ENCODE measurements at places on chromosomes 3 and 15. TPM values are rescaled to one million over a fixed set of nuclear protein-coding genes. Genes with fewer than 3 reads are reported as not detected.

DNA sequence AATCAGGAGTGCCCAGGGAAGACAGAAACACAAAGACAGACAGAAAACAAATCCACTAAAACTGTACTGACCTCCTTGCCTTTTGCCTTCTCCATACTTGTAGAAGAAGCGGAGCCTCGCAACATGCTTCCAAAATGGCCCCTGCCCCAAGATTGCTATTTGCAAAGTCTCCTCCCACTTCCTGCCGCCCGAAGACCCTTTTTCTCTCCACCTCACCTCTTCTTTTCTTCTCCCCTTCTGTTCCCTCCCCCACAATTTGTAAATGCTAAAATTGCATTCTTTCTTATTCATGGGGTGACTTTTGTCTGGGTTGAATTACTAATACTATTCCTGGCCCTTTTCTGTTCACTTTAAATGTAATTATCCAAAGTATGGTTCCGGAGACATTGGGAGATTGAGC, at the start of gene DPPA4:
DPPA4 (minus strand) TSS at position 154 of the 400 bp plus-strand sequence; CDS start at position 125, 29 bp downstream.
- DNase-seq, result no peak

DNA sequence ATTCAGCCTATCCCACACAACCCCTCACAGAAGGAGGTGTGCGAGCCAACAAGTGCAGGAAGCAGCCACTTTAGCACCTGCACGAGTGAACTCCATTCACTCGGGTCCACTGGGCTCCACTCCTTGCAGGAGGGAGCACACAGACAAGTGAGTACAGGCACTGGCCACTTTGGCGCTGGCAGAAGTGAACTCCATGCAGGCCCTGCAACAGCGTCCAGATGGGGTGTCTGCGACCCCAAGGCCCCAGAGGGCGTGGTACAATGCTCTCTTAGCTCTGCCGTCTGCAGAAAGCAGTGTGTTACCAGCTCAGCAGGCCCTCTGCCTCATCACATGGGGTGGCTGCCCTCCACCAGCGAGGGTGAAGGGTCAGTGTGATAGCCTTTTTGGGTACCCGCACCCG, 388.0 kb upstream of the CNTN4 start:
- DNase-seq, result no peak

DNA sequence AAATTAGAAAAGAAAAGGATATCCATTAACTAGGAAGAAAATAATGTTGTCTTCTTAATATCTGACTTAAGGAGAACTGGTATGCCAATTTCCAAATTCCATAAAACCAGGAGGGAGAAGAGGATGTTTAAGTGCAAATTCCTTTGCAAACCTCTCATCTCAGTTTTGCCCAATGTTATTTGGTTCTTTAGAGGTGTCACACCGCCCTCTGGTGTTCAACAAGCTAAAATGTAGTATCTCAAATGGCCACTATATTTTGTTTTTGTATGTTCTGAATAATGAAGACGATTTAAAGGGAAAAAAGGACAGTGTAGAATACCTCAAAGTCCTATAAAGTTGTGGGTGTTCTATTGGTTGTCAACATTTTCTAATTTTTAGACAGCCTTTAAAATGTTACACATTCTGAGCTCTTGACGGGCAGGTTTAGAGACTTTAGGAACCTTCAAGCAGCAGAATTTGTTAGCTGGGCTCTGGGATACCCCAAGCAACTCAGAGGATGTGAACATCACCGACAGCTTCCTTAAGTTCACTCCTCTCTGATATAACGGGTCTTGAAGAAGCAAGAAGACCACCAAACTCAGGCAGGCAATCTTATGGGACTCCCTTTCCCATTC, 458.3 kb downstream of the MFSD1 start:
- peak; percentile 88 for DNase-seq

GRCh38 chr3:59101231-59101736, 51.5 kb upstream of the CFAP20DC start:
- peak; percentile 61 for DNase-seq

TGM4 gene
- not detected for total RNA-seq

GRCh38 chr3:4501437-4501836, 8.3 kb downstream of the ITPR1 start:
- no peak for DNase-seq

STAB1 gene
- total RNA-seq, result 0.90 TPM

ADCY5 gene
- under 0.01 TPM for total RNA-seq

- no peak for DNase-seq
These were observed 15.8 kb downstream of the SCG5 start for GRCh38 chr15:32657198-32657883.

- no peak for DNase-seq
These were observed 8.3 kb upstream of the ANKDD1A start for GRCh38 chr15:64903326-64903950.

GRCh38 chr3:141335531-141336061, 32.7 kb upstream of the ZBTB38 start:
- no peak for DNase-seq

RIOX2 gene
- total RNA-seq, result 32.7 TPM

XCR1 gene
- not detected for total RNA-seq

GRCh38 chr15:100879464-100880138, at the start of gene ALDH1A3:
Gene ALDH1A3 (plus strand): TSS chr15:100879831. CDS start chr15:100879908, 77 bp downstream.
- peak; percentile 57 for DNase-seq

GRCh38 chr3:66348704-66349103, 127.9 kb downstream of the SLC25A26 start:
- DNase-seq, result no peak

TRPC1 gene
- 26.1 TPM for total RNA-seq

FBXO40 gene
- total RNA-seq, result not detected

DZIP1L gene
- 38.2 TPM for total RNA-seq

- DNase-seq, result peak; percentile 2
These were observed 45.9 kb downstream of the IQCH start for GRCh38 chr15:67300266-67301025.

- DNase-seq, result no peak
These were observed 775.9 kb downstream of the AGBL1 start for GRCh38 chr15:86855307-86856291.

COL7A1 gene
- 8.6 TPM for total RNA-seq

GRCh38 chr15:58462547-58462946, 30.8 kb downstream of the LIPC start:
- DNase-seq, result no peak

DNA sequence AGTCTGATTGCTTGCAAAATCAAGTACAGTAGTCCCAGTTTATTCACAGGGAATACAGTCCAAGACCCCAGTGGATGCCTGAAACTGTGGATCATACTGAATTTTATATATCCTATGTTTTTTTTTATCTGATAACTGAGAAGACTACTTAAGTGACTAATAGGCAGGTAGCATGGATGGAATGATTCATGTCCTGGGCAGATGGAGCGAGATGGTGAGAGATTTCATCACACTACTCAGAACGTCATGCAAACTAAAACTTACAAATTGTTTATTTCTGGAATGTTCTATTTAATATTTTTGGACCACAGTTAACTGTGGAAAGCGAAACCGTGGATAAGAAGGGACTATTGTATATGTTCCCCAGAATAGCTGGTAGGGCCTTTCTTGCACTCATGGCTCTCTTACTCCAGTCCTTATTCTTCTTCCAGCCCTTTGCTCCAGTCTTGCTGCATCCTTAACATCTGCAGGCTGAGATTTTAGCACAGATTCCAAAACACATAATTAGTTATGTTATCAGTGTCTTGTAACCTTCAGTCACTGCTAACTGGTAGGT, 290.0 kb downstream of the ADAMTSL3 start:
- DNase-seq, result peak; percentile 60

DNA sequence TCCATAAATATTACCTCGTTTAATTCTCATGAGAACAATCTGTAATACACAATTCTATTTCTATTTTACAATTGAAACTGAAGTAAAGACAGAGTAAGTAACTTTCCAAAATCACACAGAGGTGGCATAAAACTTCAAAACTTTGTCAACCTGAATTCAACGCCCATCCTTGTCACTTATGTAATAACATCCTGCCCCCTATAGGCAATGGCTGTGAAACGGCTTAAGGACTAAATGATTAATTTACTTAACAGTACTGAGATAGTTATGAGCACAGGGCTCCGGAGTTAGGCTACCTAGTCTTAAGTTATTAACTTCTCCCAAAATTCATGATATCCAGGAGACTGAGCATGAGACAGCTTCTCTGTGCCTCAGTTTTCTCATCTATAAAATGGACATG, 293.1 kb upstream of the CHRM5 start:
- peak; percentile 20 for DNase-seq

SCAANT1 gene
- not detected for total RNA-seq

DNA sequence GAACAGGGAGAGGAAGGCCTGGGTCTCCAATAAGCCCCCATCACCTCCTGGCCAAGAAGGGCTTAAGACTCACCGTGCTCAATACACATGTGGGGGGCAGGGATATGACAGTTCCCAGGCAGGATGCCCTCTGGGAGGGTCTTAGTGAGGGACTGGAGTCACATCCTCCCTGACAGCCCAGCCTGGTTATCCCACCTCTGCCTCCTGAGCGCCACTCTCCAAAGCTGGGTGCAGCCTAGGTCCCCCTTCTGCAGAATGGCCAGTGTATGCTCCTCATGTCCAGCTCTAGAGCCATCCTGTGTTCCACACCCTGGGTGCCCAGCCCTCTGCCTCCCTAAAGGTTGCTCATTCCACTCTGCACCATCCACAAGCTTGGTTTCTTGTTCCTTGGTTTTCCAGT, 1.2 kb upstream of the SHISA5 start:
- DNase-seq, result no peak

GRCh38 chr3:126488185-126488584, 12.5 kb upstream of the ZXDC start:
- no peak for DNase-seq

DNA sequence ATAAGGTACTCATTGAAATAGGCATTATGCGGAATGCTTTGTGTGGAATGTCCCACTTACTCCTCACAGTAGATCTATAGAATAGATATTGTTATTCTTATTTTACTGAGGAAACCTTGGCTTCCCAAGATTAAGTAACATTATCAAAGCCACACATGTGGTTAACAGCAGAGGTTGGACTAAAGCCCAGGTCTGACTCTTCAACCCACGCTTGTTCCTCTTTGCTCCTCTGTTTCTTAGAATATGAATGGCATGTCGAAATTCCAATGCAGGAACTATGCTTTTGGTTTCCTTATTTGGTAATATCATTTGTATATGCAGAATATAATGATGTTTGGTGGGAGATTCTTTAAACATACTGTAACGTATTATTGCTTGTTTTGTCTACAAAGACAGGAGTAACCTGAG, 818.8 kb upstream of the LMCD1 start:
- peak; percentile 70 for DNase-seq

CHRNA7 gene
- 0.18 TPM for total RNA-seq

MESP1 gene
- 0.49 TPM for total RNA-seq

GRCh38 chr3:151798466-151798865, 15.4 kb upstream of the AADAC start:
- DNase-seq, result peak; percentile 35

TICRR gene
- 0.33 TPM for total RNA-seq

DNA sequence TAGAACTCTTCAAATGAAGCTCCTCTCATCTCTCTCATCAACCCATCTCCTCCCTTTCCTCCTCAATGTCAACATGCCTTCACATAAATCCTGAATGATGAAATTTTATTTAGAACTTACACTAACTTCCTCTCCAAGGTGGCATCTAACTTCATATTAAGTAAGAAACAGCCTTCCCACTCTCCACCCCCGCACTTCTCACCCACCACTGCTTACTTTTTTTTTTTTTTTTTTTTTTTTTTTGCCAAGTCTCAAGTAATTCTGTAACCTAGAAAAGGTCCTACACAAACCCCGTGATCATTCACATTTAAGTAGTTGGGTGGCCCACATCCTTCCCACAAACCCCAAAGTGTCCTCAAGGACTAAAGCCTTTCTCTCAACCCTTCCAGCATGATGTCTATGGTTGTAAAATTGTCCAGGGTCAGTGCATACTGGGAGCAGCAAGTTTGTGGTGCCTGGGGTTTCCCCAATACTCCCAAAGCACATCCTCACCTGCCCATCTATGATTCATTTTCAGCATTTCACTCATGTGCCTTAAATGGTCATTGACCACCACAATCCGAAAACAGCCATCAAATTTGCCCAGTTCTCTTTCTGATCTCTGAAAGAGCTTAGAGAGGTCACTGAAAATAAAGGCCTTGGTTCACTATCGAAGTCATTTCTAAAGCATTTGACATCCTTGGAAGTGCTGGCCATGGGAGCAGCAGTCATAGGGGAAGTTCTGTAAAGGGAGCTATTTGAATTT, 47.2 kb downstream of the CD86 start:
- no peak for DNase-seq

GRCh38 chr15:40322531-40323238, 807 bp upstream of the INAFM2 start:
- DNase-seq, result no peak

AHSG gene
- total RNA-seq, result not detected

GRCh38 chr3:122893754-122894668, 99.1 kb downstream of the SLC49A4 start:
- peak; percentile 35 for DNase-seq

TM4SF18 gene
- 1.3 TPM for total RNA-seq

- DNase-seq, result no peak
These were observed 9.3 kb upstream of the SLC12A8 start for GRCh38 chr3:125221831-125222230.

SLC6A11 gene
- total RNA-seq, result not detected

GRCh38 chr15:91981821-91982800, 128.6 kb downstream of the SLCO3A1 start:
- peak; percentile 24 for DNase-seq

DNA sequence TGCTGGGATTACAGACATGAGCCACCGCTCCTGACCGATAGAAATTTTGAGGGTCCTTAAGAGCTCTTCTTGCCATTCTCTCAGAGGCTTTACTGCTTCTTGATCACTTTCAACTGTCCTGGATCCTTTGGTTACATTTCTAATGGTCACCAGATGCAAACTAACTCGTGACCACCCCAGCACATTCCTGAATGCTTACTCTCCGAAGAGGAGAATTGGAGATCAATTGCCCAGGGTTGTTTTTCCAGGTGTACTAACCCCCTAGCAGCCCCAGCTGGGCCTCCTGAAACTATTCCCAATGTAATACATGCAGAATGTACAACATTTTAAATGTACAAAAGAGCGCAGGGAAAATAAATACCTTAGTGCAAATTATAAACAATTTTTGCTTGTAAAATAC, 65.1 kb upstream of the TBL1XR1 start:
- DNase-seq, result no peak

LRRK1 gene
- 18.0 TPM for total RNA-seq

DNA sequence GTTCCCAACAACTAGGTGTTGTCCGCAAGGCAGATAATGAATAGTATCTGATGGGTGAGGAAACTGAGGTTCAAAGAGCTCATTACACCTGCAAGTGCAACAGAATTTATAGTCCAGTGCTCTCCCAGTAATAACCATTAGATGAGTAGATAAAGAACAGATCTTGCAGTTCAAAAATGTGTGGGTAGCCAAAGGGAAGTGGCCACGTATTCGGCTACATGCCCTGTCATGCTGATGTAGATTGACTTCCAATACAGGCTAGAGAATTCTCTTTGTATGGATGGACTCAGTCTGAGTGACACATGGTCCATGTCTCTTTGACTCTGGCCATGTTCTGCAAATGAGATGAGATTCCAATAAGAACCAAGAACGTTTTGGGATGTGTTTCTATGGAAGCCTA, 187.9 kb upstream of the LPP start:
- no peak for DNase-seq

- no peak for DNase-seq
These were observed 12.2 kb upstream of the MAPK6 start for GRCh38 chr15:52006702-52007340.

GRCh38 chr3:167808910-167809309, 73.4 kb downstream of the SERPINI1 start:
- DNase-seq, result peak; percentile 3

- peak; percentile 26 for DNase-seq
These were observed 116.9 kb upstream of the RAP2B start for GRCh38 chr3:153045150-153045549.
